ENCODE measurements at places on chromosomes 4 and X. TPM values are rescaled to one million over a fixed set of nuclear protein-coding genes. Genes with fewer than 3 reads are reported as not detected.
A peak's percentile ranks its signal among the peaks of the same experiment; 100 is the strongest.

GRCh38 chr4:26964994-26965393 is 104.4 kb downstream of the STIM2 start:
- H3K36me3 ChIP-seq, result peaks cover 36% of the 10 kb centered on the region
- H3K4me3 ChIP-seq, result no peak overlapping the region
- DNase-seq, result no peak
- H3K27me3 ChIP-seq, result no peaks in the 10 kb centered on the region

- no peak for DNase-seq
- H3K4me3 ChIP-seq, result no peak overlapping the region
These were observed 4.2 kb downstream of the LETM1 start for GRCh38 chr4:1851575-1852410.

- no peaks in the 10 kb centered on the region for H3K27me3 ChIP-seq
- peak overlapping the region; percentile 35 for H3K27ac ChIP-seq
- H3K4me1 ChIP-seq, result no peaks in the 10 kb centered on the region
- H3K4me3 ChIP-seq, result no peak overlapping the region
These were observed 55.2 kb downstream of the DOCK11 start for GRCh38 chrX:118550792-118551191.

Gene UTP14A
- 33.6 TPM for total RNA-seq

Gene POLN
- total RNA-seq, result 1.4 TPM

DNA sequence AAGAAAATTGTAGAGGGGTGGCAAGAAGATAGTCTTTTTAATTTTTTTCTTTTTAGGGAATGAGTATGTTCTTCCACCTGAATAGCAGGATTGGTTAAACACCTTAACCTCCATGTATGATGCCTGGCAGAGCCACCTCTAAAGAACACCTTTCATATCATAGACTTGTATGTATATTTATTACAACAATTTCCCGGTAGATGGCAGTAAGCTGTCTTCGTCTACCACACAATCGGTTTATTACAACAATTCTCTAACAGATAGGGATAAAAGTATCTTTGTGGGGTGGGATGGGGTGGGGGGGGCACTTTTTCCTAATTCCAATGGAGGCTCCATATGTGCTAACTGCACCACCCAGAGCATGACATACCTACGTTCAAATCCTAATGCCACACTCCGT is 255.5 kb downstream of the LDB2 start:
- H3K36me3 ChIP-seq, result no peaks in the 10 kb centered on the region
- H3K4me3 ChIP-seq, result no peak overlapping the region
- no peaks in the 10 kb centered on the region for H3K27me3 ChIP-seq
- no peak overlapping the region for H3K27ac ChIP-seq
- no peak for DNase-seq

- H3K36me3 ChIP-seq, result no peaks in the 10 kb centered on the region
- H3K27ac ChIP-seq, result no peak overlapping the region
- no peaks in the 10 kb centered on the region for H3K4me1 ChIP-seq
- H3K27me3 ChIP-seq, result no peaks in the 10 kb centered on the region
These were observed 96.6 kb upstream of the DMD start for GRCh38 chrX:33307911-33308354.

- H3K27ac ChIP-seq, result no peak overlapping the region
- no peak overlapping the region for H3K4me3 ChIP-seq
- H3K4me1 ChIP-seq, result no peaks in the 10 kb centered on the region
- no peak for DNase-seq
- no peaks in the 10 kb centered on the region for H3K36me3 ChIP-seq
- H3K27me3 ChIP-seq, result no peaks in the 10 kb centered on the region
These were observed 2320.1 kb downstream of the ARAP2 start for GRCh38 chr4:33924239-33924638.

GRCh38 chrX:41596596-41596995 is 92.2 kb upstream of the GPR34 start:
- H3K4me1 ChIP-seq, result peaks cover 29% of the 10 kb centered on the region
- peaks cover 4% of the 10 kb centered on the region for H3K36me3 ChIP-seq
- peak overlapping the region; percentile 68 for H3K27ac ChIP-seq
- H3K27me3 ChIP-seq, result no peaks in the 10 kb centered on the region

DNA sequence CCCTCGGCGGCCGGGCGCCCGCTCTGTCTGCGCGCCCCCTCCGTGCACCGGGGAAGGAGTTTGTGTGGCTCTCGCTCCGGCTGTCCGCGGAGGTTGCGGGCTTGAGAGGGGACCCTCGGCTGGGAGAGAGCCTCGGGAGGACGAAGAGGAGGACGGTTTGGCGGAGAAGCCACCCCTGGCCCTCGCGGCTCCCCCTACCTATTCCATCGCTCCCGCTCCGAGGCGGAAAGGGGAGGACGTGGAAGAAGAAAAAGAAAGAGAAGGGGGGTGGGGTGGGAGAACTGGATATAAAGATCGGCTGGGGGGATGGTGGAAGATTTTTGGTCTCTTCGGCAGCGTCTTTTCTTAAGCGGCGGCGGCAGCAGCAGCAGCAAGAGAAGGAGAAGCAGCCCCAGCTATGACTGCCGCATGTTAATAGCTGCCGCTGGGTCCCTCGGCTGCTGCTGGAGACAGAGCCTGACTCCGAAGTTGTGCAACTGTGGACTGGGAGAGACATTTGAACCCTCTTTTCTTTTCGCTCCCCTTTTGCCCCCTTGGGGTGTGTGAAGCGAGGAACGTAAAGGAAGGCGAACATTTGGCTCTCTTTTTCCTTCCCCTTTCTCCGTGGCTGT is 895 bp downstream of the ADGRL3 start:
- peaks cover 35% of the 10 kb centered on the region for H3K27me3 ChIP-seq
- H3K36me3 ChIP-seq, result no peaks in the 10 kb centered on the region
- no peak overlapping the region for H3K27ac ChIP-seq
- DNase-seq, result no peak

DNA sequence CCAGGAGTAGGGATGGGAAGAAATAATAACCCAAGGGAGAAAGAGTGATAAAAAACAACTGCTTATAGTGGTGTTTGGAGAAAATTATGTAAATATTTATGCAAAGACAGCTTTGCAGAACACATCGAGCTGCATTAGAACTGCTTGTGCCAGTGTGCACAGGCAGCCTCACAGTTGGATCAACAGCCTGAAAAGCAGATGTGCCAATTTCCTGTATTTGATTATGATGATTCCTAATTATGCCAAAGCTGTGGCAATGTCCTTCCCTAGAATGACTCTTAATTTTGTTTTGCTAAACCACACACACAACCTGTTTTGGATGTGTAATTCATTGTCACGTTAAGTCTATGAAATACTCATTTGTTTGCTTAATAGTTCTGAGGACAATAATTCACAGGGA is 30.6 kb upstream of the ANTXR2 start:
- no peak for DNase-seq
- peaks cover 6% of the 10 kb centered on the region for H3K27me3 ChIP-seq
- no peaks in the 10 kb centered on the region for H3K36me3 ChIP-seq
- H3K4me3 ChIP-seq, result no peak overlapping the region

DNA sequence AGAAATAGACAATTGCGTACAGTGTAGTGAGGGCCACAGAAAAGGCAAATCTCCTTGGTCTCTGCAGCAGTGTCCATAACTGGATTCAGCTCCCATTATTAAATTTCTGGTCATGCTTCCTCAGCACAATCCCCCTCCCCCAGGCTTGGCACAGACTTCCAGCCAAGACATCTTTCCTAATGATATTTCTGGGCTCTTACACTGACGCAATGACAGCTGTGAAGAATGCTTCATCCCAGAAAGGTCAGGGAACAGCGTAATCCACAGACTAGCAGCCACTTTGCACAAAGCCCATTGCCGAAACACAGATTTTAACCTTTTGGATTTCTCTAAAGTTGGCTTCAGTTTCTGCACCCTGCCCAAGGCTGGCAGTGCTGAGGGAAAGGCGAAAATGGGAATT is 597.6 kb upstream of the CPEB2 start:
- no peaks in the 10 kb centered on the region for H3K4me1 ChIP-seq
- no peak for DNase-seq
- no peaks in the 10 kb centered on the region for H3K36me3 ChIP-seq
- no peak overlapping the region for H3K27ac ChIP-seq
- no peak overlapping the region for H3K4me3 ChIP-seq
- H3K27me3 ChIP-seq, result no peaks in the 10 kb centered on the region

GRCh38 chrX:129876771-129877305 is 29.1 kb upstream of the UTP14A start:
- no peak overlapping the region for H3K27ac ChIP-seq
- H3K4me3 ChIP-seq, result no peak overlapping the region
- H3K27me3 ChIP-seq, result no peaks in the 10 kb centered on the region
- H3K36me3 ChIP-seq, result no peaks in the 10 kb centered on the region

DNA sequence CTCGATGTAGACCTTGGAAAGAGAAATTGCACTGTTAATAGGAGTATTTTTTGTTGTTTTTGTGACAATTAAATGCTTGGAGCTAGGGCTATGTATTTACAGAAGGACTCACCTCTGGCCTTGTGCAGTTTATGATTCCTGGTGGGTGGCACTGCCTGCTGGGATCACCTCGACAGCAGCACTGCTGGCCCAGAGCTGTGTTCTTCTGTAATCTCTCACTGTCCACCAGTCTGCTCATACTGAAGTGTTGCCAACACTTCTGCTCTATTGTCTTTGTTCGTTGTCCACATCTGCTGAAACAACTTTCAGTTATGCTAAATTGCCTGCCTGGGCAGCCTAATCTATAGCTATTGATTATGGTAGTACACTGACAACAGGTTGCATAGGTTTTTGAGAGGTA is 194.4 kb upstream of the ANK2 start:
- H3K4me1 ChIP-seq, result no peaks in the 10 kb centered on the region
- H3K36me3 ChIP-seq, result no peaks in the 10 kb centered on the region
- H3K4me3 ChIP-seq, result no peak overlapping the region
- DNase-seq, result no peak

Gene CT45A7
- not detected for total RNA-seq

GRCh38 chr4:5969336-5969735 is 48.9 kb downstream of the C4orf50 start:
- peaks cover 8% of the 10 kb centered on the region for H3K27me3 ChIP-seq
- DNase-seq, result no peak
- H3K4me1 ChIP-seq, result no peaks in the 10 kb centered on the region
- no peak overlapping the region for H3K27ac ChIP-seq
- no peak overlapping the region for H3K4me3 ChIP-seq

- no peak overlapping the region for H3K27ac ChIP-seq
- no peaks in the 10 kb centered on the region for H3K36me3 ChIP-seq
- H3K27me3 ChIP-seq, result no peaks in the 10 kb centered on the region
- no peak overlapping the region for H3K4me3 ChIP-seq
- no peaks in the 10 kb centered on the region for H3K4me1 ChIP-seq
These were observed 862.8 kb downstream of the TRIML1 start for GRCh38 chr4:189001971-189002450.

- H3K4me1 ChIP-seq, result no peaks in the 10 kb centered on the region
- H3K27ac ChIP-seq, result no peak overlapping the region
- H3K27me3 ChIP-seq, result no peaks in the 10 kb centered on the region
- no peak for DNase-seq
These were observed 399.3 kb downstream of the FAT4 start for GRCh38 chr4:125714049-125714448.

Gene XPNPEP2
- total RNA-seq, result 0.07 TPM

DNA sequence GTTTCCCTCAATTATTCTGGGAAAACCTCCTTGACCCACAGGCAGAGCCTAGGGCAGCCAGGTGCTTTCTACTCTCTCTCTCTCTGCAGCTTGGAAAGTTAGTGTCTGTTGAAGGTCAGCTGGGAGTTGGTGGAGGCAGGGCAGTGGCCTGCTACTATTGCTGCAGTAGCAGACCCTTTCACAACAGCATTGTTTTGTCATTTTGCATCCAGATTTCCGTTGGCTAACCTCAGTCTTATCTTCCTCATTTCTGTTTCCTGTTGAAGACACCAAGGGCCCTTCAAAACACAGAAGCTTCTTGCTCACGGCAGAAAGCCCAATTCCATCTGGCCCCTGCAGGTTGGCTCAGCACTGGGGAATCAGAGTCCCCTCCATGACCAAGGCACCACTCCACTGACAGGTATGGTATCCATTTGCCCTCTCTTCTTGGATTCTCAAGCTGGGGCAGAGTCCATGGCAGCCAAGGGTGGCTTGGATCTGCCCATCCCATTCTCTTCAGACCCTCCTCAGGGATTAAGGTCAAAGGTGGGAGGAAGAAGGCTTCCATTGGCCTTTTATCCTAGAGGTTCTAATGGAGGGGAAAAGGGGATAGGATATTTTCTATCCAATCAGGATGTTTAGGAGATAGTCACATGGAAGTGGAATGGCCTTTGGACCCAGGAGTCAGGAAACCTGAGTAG is 24.6 kb downstream of the VSIG4 start:
- peak; percentile 16 for DNase-seq
- peaks cover 12% of the 10 kb centered on the region for H3K36me3 ChIP-seq
- peak overlapping the region; percentile 73 for H3K4me3 ChIP-seq

DNA sequence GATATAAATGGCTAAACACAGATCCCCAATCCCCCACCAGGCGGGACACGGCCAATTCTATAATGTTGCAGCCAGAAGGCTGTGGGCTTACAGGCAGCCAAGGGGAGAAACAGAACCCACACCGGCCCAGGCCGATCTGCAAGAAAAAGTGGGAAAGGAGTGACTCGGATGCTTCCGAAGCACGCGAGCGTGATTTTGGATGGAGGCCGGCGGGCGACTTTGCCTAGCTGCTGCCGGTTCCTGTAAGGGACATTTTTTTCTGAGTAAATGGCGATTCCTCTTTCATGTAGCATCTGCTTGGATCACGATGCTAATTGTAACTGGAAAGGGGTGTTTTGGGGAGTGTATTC is 470.2 kb downstream of the PCDH19 start:
- no peak overlapping the region for H3K4me3 ChIP-seq
- H3K4me1 ChIP-seq, result no peaks in the 10 kb centered on the region
- H3K27ac ChIP-seq, result no peak overlapping the region

Gene CLDN34
- not detected for total RNA-seq

- no peaks in the 10 kb centered on the region for H3K4me1 ChIP-seq
- H3K27ac ChIP-seq, result no peak overlapping the region
- no peaks in the 10 kb centered on the region for H3K27me3 ChIP-seq
- H3K4me3 ChIP-seq, result no peak overlapping the region
- peaks cover 47% of the 10 kb centered on the region for H3K36me3 ChIP-seq
- DNase-seq, result no peak
These were observed 18.5 kb upstream of the UVSSA start for GRCh38 chr4:1328267-1329155.

Gene CXCL9
- total RNA-seq, result not detected

- H3K4me1 ChIP-seq, result no peaks in the 10 kb centered on the region
- no peaks in the 10 kb centered on the region for H3K36me3 ChIP-seq
- no peak for DNase-seq
- H3K27me3 ChIP-seq, result peaks cover 13% of the 10 kb centered on the region
These were observed 109.4 kb downstream of the ZNF518B start for GRCh38 chr4:10347815-10348214.

DNA sequence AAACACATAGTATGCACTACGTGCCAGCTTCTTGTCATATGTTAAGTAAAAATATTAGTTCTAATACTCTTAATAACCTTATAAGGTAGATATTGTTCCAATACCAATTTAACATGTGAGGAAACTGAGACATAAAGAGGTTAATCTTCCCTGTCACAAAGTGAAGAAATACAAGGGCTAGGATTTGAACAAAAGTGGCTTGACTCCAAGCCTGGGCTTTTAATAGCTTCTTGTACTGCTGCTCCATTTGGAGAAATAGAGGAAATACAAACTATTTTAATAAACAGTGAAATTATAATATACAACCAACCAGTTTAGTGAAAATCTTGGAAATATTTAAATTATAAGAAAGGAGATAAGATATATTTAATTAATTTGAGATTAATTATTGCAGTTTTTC is 33.2 kb downstream of the TLL1 start:
- no peaks in the 10 kb centered on the region for H3K4me1 ChIP-seq
- no peaks in the 10 kb centered on the region for H3K36me3 ChIP-seq
- no peak overlapping the region for H3K27ac ChIP-seq
- no peaks in the 10 kb centered on the region for H3K27me3 ChIP-seq
- no peak for DNase-seq
- no peak overlapping the region for H3K4me3 ChIP-seq
